ENCODE measurements at places on chromosomes 4 and X.
A peak's percentile ranks its signal among the peaks of the same experiment; 100 is the strongest.

GRCh38 chrX:34624416-34624815 lies 32.7 kb downstream of the TMEM47 start:
- no peak for DNase-seq

GRCh38 chr4:37689353-37690095 lies 3.3 kb upstream of the RELL1 start:
- no peak for DNase-seq

GRCh38 chr4:60327651-60328050 lies 872.5 kb upstream of the ADGRL3 start:
- DNase-seq: no peak

DNA sequence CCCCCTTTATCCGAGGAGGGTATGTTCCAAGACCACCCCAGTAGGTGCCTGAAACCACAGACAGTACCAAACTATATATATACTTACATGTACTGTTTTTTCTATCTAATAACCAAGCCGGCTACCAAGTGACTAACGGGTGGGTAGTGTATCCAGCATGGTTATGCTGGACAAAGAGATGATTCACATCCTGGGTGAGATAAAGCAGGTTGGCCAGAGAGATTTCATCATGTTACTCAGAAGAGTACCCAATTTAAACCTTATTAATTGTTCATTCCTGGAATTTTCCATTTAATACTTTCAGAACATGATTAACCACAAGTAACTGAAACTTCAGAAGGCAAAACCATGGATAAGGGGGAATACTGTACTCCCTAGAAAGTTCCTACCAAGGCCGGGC lies 46.5 kb downstream of the RFC1 start:
- DNase-seq: no peak

GRCh38 chrX:111386615-111387233 lies 25.3 kb downstream of the DCX start:
- DNase-seq: no peak

DNA sequence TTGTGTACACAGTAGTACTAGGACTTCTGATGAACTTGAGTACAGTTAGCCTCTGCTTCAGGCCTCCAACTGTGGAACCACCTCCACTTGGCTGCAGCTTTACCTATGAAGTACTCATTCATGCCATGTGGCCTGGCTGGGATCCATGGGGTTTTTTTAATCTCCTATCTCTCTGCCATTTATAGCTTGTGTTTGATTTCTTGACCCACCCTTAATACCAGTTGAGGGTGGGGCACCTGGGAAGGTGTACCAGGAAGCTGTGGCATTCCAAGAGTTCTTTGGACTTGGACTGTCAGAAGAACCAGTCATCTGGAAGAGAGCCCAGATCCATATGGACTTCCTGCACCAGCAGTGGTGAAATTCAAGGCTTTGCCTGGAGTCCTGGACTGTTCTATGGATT lies 230.1 kb downstream of the SHROOM3 start:
- DNase-seq: no peak

GRCh38 chr4:27684610-27685011 lies 824.0 kb downstream of the STIM2 start:
- DNase-seq: peak; percentile 45

GRCh38 chr4:94827481-94828110 lies 69.8 kb downstream of the BMPR1B start:
- no peak for DNase-seq

- DNase-seq: no peak
Observed at GRCh38 chr4:158783785-158784184, 15.0 kb downstream of the FNIP2 start.

DNA sequence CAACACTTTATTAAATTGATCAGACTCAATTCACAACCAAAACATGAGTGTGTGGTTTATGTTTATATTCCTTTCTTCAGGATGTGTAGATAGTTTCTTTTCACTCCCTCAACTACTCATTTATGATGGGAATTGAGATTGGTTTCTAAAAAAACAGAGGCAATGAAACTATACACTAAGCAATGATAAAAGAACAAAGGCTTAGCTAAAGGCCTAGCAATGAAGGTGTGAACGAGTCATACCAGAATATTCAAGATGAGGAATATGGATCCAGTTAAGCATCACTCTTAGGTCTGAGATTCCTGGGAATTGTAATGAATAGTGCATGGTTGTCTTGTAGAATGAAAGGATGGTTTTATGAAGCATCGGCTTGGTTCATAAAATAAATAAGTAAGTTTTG lies 17.5 kb upstream of the RASL11B start:
- no peak for DNase-seq

GRCh38 chr4:120683897-120684540 lies 238.5 kb downstream of the PRDM5 start:
- no peak for DNase-seq

DNA sequence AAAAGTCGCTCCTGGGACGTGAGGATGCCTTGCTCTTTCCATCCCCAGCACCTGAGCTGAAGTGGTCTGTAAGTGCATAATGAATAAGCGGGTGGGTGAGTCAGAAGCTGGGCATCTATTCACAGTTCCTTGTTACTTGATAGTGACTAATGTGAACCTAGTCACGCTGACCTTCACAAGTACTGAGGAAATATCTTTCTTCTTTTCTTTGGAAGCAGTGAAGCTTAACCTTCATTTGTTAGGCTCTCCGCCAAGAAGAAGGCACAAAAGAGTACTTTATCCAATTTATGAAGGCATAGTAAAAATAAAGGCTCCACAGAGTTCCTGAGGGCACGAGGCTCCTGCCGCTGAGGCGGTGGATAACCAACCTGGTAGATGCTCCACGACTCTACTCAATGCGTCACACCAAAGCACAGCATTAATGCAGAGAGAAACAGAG lies 475.7 kb upstream of the SLIT2 start:
- no peak for DNase-seq

DNA sequence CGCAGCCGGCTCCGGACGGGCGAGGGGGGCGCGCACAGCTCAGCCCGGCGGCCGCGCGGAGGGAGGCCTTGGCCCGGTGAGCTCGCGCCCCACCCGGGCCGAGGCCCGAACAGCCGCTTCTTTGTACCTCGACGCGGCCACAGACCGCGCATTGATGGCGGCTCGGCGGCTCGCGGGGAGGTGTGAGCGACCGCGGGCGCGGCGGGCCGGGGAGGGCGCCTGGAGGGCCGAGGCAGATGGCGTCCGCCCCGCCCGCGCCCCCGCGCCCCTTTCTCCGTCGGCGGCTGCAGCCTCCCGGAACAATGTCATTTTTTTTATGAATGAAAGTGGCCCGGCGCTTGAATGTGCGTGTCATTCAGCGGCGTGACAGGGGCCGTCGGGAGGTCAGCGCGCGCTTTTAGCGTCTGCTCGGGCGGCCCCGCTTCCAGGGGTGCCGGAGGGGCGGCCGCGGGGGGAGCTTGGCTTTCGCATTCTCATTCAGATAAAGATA lies 1.8 kb downstream of the FGFR3 start:
- DNase-seq: no peak

DNA sequence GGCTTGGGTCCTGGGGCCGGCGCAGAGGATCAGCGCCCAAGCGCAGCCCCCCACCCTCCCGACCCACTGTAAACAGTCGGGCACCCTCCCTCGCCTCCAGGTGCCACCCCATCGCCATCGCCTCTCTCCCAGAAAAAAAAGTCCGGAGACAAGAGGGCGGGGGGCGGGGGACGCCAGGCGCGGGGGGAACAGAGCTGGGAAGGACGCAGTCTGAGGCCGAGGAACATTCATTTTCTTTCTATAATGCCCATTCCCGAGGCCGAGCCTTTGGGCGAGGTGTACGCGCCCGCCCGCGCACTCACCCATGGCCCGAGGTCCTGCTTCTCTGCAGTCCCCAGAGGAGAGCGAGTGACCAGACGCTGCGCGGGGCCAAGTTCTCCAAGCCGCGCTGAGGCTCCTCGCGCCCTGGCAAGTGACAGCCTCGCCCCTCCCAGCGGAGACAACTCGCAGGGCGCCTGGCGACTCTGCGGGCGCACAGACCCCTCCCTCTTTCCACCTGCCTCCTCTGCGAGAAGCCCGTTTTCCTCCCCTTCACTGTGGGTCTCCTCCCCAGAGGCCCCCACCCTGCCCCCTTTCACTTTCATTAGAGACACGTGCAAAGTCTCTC lies 63.5 kb upstream of the WDR17 start:
- DNase-seq: peak; percentile 53

DNA sequence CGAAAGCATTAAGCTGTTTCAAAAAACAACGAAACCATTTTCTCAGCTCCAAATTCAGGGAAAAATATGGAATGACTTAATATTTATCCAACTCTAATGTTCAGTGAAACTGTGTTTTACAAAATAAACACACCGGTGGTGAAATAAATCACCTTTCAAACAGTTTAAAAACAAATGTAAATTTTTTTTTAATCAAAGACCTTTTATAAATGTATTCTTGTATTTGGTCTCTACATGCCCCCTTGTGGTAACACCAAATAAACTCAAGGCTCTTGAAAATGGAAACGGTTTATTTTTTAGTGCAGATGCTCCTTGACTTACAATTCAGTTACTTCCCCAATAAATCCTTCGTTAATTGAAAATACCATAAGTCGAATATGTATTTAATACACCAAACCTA lies 45.8 kb upstream of the ITM2A start:
- DNase-seq: no peak

GRCh38 chr4:5399790-5400421 lies 308.5 kb downstream of the EVC2 start:
- peak; percentile 24 for DNase-seq

- no peak for DNase-seq
Observed at GRCh38 chrX:140346729-140347128, 158.1 kb downstream of the SOX3 start.

- no peak for DNase-seq
Observed at GRCh38 chr4:80386281-80386886, 50.9 kb downstream of the CFAP299 start.

DNA sequence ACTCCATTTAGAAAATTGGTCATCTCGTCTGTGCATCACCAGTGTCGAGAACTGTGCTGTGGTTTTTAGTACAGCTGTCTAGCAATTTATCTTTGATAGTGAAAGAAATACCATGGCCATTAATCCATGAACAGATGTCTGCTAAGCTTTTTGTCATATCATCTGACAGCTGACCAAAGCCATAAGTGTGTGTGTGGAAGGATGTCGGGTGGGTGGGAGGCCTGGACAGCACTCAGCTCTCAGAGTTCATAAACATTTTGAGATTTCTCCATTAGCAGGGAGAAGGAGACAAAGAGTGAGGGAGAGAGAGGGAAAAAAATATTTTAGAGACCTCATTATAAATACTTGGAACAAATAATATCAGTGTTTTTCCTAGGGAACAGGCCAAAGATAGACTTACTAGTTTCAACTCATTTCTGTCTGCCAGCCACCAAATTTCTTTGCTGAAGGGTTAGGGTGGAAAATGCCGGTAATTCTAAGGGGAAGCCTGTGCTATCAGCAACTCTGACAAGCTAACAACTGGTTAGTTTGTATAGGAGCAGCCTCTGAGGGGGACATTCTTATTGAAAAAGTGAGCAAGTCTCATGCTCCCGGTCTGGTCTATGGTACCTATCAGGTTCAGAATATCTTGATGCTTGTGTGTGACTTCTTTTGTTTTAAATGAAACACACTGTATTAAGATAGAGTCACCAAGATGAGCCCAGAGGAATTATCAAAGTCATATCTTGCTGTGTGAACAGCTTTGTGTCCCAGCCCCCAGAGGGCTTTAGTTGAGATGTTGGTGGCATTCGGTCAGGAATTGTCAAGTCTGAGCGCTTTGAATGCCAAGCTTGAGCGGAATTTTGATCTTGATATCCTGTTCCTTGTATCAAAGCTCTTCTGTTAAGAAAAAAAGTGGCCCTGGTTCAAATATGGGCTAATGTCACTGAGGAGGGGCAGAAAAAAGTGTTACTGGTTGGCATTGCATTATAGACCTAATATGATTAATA lies 41.9 kb upstream of the PDLIM3 start:
- DNase-seq: no peak

DNA sequence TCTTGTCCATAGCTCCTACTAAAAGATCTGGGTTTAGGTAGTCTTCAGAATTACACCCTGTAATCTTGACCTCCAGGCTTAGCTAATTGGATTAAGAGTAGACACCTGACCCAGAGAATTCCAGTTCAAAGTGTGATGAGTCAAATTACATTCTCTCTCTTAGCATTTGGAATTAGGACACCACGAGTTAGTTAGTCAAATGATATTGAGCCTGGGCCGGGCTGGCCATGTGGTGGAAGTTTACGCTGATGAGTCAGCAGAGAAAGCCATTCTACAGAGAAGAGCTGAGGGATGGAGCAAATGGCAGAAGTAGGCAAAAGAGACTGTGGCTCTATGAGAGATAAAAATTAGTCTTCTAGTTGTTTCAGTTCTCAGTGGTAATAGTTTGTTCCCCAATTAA lies 31.1 kb downstream of the CEP44 start:
- DNase-seq: no peak

DNA sequence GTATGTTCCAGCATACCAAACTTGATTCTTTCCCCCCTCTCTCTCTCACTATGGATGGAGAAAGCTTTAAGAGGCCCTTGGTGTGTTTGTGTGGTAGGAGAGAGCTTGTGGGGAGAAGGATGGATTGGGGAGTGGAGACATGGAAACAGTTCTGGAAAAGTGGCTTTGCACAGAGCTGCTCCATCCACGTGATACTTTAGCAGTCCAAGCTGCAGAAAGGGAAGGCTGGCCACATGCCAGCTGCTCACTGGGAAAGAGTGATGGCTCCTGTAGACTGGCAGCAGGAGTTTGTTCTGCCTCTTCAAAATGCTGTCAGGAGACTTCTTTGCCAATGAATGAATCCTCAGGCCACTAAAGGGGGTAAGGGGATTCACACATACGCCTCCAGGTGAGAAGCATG lies 21.7 kb upstream of the SEC24B start:
- no peak for DNase-seq

DNA sequence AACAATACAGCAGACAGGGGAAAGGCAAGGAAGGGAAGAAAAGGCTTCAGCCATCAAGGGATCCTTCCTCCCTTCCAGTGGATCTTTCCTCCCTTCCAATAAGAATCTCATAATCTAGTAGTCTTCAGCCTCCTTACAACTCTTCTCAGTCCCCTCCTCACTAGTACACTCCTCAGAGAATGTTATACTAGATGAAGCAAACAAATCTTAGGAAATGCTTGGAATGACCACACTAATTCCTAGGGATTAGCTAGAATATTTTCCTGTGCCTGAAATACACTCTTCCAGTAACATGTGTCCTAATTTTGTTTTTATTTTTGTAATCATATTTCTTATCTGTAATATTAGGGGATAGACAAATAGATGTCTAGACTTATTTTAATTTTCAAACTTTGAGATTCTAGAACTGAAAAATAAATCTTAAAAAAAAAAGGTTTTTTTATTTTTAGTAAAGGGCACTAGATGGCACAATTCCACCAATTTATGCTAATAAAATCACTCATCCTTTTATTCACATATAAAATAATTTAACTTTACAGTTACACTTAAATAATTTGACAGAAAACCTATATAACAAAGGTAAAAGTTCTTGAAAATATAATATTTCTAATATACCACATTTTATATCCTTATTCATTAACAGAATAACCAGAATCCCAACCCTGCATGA lies 7.0 kb upstream of the STPG2 start:
- no peak for DNase-seq
